ENCODE measurements at places on chromosomes 16 and 17. TPM values are rescaled to one million over a fixed set of nuclear protein-coding genes. Genes with fewer than 3 reads are reported as not detected.

DNA sequence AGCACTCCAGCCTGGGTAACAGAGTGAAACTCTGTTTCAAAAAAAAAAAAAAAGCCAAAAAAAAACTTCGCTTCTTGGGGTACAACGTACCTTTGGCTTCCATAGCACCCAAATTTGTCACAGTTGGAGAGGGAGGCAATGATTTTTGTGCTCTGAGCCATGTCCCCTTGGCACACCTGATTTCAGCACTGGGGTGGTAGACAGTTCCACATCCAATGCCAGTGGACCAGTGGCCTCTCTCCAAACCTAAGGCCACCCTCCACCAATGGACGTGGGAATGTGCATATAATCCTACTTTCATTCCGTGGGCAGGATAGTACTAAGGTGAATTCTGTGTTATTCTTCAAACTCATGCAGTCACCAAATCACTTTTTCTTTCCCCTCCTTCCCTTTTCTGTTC lies 47.5 kb downstream of the SALL1 start:
- DNase-seq, result no peak

The RANGRF gene
- 21.2 TPM for total RNA-seq

- no peak for DNase-seq
These were observed 21.5 kb upstream of the MMD start for GRCh38 chr17:55442953-55443683.

The SCN4A gene
- total RNA-seq, result not detected

- no peak for DNase-seq
These were observed 3.9 kb downstream of the HNF1B start for GRCh38 chr17:37740915-37741314.

DNA sequence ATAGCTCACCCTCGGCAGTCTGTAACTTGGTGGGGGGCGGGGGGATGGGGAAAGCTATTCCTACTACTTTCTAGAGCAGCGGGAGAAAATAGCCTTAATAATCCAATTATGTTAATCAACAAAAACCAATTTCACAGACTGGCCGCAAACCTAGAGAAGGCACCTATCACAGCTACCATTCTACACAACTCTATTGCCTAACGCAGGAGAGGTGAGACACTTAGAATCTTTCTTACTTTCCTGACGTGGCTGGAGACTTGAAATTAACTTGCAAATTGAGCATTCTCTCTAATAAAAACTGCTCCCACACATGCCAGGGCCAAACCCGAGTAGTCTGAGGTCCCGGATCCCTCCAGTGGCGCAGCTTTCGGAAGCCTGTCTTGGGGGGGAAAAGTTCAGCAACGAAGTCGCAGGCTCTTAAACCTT lies 794 bp downstream of the SMG6 start:
- no peak for DNase-seq

- DNase-seq, result no peak
These were observed 124.7 kb downstream of the BCAS3 start for GRCh38 chr17:60802377-60802776.

The DPEP2 gene
- not detected for total RNA-seq

DNA sequence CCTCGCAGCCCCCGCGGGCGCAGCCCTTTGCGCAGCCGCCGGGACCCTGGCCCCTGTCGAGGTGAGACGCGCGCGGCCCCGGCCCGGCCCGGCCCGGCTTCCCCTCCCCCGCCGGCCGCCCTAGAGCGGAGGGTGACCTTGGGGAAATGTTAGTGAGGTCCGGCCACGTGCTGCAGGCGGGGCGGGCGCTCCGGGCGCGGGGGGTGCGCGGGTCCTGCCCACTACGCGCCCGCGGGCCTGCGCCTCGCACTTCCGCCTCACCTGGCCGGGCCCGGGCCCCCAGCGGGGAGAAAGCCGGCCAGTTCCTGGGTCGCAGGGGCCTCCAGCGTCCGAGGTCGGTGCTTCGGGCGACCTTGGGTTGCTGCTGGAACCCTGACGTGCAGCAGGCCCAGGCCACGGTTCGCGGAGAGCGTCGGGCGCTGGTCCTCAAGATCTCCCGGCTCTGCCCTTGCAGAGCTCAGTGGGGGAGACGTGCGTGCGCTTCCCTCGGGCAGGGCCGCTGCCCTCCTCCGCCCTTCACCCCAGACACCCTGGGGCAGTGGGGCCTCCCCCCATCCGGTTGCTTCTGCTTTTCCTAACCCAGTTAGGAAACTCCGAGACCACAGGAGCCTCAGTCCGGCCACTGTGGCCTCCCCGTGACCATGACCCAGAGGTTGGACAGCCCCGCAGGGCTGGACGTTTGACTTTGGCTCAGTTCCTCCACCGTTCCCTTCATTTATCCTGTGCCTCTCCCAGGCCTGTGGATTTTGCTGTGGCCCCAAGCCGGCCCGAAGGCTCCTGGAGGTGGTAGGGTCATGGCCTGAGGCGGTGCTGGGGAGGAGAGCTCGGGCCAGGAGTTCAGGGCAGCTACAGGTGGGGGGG lies 791 bp downstream of the MCRIP2 start:
- no peak for DNase-seq

- DNase-seq, result no peak
These were observed 151.2 kb upstream of the TBX2 start for GRCh38 chr17:61248399-61248798.

The SPATA33 gene
- total RNA-seq, result 12.6 TPM

DNA sequence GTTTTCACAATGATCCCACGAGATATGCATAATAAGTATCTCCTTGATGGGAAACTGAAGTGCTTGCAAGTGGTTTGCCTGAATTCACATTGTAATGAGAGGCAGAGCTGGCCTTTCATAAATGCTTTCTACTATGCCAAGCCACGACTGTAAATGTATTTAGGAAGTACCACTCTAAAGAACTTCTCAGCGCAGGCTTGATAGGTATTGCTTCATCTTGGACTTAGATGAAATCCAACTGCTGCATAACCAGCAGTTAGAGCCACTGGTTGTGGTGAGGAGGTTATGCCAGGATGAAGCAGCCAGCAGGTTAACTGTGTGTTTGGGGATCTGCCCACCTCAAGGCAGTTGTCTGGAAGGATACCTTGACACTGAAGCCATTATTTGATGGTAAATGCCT lies 26.8 kb downstream of the MARCHF10 start:
- no peak for DNase-seq

DNA sequence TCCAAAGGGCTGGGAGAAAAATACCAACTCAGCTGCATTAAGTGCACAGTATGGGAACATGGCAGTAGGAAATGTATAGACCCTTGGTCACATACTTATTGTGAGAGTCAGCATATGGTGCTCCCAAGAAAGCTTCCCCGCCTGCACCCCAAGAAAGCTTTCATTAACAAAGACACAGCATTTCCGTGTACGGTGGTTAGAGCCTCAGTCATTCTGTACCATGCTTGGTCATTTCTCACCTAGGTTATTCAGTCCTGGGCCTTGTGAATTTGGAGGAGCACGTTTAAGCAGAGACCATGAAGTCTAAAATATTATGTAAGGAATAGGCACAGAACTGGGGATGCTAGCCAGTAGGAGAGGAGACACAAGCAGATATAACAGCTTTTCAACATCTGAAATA lies 56.1 kb downstream of the ESRP2 start:
- no peak for DNase-seq

The PRR15L gene
- not detected for total RNA-seq

- DNase-seq, result no peak
These were observed 10.1 kb upstream of the CNP start for GRCh38 chr17:41956522-41956921.

DNA sequence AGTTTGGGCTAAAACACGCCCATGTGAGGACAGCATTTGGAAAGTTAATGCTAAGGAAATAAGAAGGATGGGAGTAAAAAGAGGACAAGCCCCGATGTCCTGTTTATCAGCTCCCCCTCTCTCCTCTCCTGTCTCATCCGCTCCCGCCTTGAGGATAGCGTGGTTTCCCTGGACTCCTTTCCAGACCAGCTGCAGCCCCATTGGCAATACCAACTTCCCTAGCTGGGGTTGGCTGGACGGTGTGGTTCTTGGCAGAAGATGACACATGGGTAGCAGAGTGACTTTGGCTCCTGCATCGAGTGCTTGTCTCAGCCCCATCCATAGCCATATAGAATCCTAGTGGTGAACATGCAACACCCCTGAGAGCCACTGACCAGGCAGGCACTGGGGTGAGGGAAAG lies 185.9 kb downstream of the CCDC182 start:
- no peak for DNase-seq

DNA sequence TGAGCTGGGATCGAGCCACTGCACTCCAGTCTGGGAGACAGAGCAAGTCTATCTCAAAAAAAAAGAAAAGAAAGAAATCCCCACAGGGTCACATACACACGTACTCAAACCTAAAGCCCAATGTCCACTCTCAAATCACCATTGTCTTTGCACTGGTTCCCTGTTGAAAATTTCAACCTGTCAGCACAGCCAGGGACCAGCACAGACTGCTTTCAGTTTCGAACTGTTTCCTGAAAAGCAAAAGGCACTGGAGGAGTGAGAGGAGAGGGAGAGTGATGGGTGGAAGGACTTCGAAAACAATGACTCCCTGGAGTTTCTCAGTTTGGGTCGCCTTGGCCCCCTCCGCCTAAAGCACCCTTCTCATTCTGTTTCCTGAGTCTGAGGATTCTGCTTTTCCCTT lies 9.0 kb upstream of the CD300C start:
- no peak for DNase-seq

The PHAF1 gene
- total RNA-seq, result 18.2 TPM

DNA sequence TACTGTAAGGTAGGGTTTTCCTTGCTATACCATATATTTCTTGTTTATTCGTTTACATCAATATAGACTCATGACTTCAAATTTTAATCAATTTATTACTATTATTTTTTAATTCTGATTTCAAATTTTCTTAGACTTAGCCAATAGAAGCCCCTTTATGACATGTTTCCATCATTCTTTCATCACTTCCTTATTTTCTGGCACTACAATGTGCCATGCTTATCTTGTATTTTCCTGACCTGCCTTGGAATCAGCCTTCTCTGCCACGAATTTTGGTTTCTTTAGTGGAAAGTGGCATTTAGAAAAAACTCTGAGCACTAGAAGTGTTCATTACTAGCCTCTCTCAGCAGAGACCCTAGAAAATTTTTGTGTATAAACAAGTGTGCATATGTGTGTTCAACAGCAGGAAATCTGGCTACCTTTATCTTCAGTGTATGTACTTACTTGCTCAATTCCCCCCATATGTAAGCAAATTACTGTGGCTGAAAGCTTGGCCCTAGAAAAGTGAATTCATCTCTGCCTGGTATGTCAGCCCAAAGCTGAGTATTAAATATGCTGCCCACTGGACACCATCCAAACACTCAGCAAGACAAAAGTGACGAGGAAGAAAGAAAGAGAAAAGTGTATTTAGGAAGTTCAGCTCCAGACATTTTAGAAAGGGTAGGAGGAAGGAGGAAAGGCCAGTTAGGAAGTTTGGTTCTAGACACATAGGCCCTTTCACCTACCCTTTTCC lies 4.0 kb downstream of the STXBP4 start:
- DNase-seq, result no peak

DNA sequence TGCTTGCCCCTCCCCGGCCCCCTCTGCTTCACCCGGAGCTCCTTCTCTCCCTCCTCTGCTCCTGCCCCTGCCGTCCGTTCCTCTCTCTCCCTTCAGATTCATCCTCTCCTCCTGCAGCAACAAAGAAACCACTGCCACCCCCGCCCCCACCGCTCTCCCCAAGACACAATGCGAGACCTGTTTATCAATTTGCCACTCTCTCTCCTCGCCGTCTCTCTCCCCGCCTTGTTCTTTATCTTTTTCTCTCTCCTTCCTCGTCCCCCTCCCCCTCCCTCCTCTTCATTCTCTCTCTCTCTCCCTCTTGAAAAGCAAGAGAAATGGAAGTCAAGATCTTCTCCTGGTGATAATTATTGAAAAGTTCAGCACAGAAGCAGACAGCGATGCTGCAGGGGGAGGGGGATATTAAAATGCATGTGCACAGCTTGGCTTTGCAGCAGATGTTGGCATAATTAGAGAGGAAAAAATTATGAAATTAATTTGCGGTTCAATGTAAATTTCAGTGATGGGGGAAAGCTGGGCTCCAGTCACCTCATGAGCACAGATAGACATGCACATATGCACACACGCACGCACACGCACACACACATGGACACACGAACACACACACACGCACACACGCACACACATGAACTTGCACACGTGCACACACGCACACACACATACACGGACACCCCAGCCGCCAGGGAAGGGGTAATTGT lies 58.1 kb upstream of the CBFA2T3 start:
- DNase-seq, result no peak

DNA sequence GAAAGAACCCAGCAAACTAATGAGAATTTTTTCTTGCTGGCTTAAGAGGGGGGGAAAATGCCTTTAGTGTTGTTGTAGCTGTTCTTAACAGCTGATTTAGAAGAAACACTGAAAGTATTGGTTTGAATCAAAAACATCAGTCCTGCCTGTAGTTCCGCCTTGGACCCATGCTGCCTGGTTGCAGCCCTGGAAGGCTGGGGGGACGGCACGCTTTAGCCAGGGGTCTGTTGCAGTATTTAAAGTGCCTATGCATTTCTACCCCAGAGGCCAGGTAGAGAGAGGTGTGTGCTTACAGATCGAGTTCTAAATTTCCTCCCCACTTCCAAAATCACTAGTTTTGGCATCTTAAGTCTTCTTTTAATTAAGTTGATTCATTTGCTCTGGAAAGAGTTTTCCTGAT lies 201.9 kb downstream of the CCDC182 start:
- DNase-seq, result no peak

The TOM1L1 gene
- total RNA-seq, result 28.4 TPM

The SULT1A4 gene
- 0.56 TPM for total RNA-seq

- DNase-seq, result no peak
These were observed 223.2 kb upstream of the PSMD7 start for GRCh38 chr16:74073456-74073855.

- DNase-seq, result no peak
These were observed 2.9 kb upstream of the TTYH2 start for GRCh38 chr17:74210191-74211140.

The PPP1R27 gene
- not detected for total RNA-seq

The TMC7 gene
- total RNA-seq, result 1.6 TPM

DNA sequence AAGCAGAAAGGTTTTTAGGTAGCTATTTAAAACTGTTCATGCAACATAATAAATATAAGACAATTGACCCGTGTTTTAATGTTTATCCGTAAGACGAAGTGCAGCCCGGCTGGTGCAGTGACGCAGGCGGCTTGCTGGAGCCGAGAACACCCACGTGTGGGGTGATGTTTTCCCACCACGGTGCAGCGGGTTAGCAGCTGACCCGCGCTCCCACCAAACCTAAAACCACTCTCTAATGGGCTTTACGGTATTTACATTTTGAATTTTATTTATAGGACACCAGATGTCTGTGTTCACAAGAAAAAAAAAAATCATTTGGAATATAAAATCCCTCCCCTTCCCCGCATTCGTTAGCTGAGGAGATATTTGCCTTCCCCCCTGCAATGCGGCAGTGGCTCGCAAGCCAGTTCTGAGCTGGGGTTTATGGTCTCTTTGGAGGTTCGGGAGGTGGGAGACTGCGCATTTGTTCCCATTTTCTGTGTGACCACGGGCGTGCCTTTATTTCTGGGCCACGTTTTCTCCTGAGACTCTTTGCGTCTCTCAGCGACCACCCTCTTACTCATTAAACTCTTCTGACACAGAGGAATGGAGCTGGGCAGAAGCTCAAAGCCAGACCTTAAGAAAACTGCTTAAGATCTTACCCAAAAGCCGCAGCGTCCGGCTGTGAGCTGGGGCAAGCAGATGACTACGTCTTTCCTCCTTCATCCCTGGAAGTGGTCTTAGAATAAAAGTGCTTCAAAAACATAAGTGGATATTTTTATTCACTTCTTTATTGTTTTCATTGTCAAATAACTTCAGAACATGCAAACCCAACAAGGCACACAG lies 301.1 kb downstream of the IRF8 start:
- DNase-seq, result no peak

- DNase-seq, result no peak
These were observed 264.5 kb downstream of the CDH11 start for GRCh38 chr16:64857411-64857810.

GRCh38 chr16:75385507-75386152 lies 47.7 kb downstream of the CFDP1 start:
- DNase-seq, result no peak

The ZFHX3 gene
- 86.8 TPM for total RNA-seq
